ENCODE measurements at places on chromosomes 11 and 22.

GRCh38 chr11:99327527-99327926 lies 306.8 kb downstream of the CNTN5 start:
- DNase-seq: no peak

DNA sequence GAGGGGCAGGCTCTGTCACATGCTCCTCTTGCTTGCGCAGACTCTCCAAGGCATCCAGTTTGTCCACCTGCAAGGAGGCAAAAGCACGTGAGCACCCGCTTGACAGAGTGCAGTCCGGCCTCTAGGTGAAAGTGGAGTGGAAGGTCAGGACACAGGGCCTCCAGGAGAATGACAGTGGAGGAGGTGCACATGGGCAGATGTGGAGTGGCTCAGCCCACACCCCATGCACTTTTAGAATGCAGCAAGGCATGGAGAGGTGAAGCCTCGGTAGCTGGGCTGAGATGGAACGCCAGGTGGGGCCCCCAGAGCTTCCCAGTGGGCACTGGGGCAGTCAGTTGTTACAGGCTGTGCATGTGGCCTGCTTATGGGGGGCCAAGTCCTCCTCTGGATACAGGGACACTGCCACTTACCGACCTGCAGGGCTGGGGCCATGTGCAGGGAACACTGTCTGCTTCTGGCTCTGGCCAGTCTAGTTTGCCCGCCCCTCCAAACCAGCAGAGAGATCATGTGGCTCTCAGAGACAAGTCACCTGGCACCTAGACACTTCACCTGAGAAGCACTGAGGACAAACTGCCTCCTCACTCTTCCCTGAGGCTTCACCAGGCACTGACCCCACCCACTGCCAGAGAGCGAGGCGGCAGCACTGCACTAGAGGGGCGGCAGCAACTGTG lies 2.3 kb upstream of the SLC25A1 start:
- DNase-seq: no peak

DNA sequence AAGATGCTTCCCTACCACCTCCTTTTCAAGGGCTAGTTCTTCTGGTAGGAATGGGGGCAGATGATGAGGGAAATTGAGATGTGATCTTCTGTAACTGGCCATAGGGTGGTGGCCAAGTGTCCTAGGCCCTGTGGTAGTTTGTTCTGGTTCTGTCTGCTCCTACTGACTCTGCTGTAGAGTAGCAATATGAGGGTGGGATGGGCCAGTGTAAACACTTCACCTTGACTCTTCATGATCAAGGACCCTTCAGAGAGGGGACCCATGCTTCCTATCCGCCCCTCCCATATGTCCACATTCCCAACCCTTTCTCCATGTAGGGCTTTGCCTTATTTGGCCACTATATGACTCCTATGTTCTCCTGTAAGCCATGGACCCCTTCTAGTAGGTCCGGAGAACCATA lies 230.3 kb upstream of the SESN3 start:
- no peak for DNase-seq

DNA sequence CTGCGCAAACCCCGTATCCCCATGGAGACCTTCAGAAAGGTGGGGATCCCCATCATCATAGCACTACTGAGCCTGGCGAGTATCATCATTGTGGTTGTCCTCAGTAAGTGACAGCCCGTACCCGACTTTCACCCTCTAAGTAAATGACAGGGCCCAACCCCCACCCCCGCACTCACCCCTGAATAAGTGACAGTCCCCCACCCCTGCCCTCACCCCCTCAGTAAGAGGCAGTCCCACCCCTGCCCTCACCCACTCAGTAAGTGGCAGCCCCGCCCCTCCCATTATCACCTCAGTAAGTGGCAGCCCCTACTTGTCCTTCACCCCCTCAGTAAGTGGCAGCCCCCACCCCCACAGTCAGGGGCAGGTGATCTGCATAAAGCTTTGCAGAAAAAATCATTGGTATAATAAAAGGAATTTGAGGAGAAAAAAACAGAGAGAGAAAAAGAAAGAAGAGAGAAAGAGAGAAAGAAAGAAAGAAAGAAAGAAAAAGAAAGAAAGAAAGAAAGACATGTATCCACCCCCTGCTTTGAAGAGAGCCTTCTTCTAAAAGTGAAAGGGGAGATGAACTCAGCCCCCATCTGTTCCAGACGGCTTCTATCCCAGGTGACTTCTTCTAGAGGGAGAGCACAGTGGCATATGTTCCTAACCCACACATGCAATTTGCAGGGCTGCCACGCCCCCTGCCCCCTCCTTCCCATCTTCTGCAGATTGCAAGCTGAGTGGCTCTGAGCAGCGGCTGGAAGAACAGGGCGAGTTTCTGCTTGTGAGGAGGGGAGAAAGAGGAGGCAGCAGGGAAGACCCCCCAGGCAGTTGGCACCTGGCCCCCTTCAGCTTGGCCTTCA lies 12.5 kb upstream of the SMIM35 start:
- DNase-seq: no peak

GRCh38 chr11:130118636-130119387 lies 40.8 kb upstream of the ST14 start:
- peak; percentile 39 for DNase-seq

DNA sequence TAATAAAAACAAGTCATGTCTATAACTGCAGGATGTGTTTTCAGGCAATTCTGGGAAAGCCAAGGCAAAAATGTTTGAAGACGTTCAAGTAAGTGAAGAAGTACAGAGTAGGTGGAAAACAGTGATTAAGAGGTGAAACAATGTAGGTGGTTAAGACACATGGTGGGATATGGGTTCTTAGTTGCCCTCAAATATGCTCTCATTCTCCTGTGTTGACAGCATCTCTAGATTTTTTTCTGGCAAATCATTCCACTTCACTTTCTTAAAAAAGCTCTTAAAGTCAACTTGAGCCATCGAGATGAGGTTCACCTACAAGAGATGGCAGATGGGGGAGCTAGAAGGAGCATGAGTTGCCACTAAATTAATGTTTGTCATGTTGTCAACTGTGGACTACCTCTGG lies 1041.0 kb upstream of the CNTN5 start:
- DNase-seq: no peak

DNA sequence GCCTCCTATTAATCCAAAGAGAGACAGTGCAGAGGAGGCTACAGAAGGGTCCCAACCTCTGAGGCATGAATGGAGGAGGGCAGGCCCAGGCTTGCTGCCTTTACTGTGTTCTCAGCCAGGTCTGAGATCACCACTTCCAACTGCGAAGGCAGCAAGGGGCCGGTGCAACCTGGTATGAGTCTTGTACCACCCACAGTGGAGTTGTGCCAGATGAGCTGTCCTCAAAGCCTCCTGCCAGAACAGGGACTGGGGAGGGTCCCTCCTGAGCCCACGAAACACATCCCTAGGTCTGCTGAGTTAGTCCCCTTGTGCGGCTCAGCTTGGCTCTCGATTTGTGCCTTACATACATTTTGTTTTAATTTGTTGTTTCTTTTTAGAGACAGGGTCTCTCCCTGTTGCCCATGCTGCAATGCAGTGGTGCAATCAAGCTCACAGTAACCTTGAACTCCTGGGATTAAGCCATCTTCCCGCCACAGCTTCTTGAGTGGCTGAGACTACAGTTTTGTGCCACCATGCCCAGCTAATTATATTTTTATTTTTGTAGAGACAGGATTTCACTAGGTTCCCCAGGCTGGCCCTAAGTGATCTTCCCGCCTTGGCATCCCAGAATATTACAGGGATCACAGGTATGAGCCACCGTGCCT lies 9.3 kb downstream of the MIF start:
- no peak for DNase-seq

- no peak for DNase-seq
Observed at GRCh38 chr22:44451016-44451415, 47.0 kb downstream of the RTL6 start.

DNA sequence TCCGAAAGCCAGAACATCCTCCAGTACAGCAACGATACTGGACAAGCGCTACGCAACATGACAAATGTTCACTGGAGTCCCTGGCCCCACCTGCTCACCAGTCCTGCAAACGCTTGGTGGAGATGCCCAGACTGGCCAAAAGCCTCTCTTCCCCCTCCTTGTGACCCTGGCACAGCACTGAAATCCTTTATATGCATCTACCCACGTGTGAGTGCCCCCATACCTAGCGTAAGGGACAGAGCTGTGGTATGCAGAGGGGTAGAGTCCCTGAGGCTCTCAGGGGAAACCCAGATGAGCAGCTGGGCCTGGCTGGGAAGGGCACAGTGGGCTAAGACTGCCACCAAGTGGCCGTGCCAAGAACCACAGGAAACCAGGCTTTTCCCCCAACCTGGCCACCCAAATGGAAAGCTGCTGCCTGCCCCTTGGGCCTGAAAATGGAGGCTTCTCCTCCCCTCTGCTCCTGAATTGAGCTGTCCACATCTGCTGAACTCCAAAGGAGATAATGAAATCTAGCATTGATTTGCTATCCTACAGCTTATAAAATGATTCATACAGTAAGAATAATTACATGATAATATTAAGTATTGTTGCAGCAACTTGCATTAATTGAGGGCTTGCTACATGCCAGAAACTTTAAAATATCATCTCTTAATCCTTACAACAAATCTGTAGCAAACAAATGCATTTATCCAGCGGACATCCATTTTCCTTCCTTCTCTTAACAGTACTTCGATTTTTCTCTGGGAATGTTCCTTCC lies 24.8 kb upstream of the TTC12 start:
- DNase-seq: peak; percentile 83

Measured in GM20000 (cell line).